ENCODE measurements at places on chromosomes 4 and X. TPM values are rescaled to one million over a fixed set of nuclear protein-coding genes. Genes with fewer than 3 reads are reported as not detected.

DNA sequence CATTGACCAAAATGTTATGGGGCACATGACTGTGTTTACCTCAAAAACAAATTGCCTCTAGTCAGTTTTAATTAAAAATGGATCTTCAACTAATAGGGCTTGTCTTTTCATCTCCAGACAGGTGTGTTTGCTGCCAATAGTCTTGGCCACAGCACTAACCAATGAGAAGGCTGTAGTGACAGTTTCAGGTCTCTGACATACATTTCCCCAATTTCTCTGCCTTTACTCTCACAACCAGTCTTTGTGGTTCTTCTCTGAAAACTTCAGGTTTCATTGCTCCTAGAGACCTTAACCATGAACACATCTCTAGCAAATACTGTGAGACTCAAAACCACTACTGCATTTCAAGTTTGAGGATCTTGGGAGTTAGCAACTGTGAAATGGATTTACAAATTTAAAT is 3.5 kb upstream of the EDNRA start:
- DNase-seq: no peak

- no peak for DNase-seq
Observed at GRCh38 chr4:52657618-52658501, 1.2 kb downstream of the USP46 start.

GRCh38 chrX:42102586-42103282 is 179.4 kb upstream of the CASK start:
- DNase-seq: peak; percentile 42

- no peak for DNase-seq
Observed at GRCh38 chr4:110643096-110643495, 20.2 kb upstream of the PITX2 start.

DNA sequence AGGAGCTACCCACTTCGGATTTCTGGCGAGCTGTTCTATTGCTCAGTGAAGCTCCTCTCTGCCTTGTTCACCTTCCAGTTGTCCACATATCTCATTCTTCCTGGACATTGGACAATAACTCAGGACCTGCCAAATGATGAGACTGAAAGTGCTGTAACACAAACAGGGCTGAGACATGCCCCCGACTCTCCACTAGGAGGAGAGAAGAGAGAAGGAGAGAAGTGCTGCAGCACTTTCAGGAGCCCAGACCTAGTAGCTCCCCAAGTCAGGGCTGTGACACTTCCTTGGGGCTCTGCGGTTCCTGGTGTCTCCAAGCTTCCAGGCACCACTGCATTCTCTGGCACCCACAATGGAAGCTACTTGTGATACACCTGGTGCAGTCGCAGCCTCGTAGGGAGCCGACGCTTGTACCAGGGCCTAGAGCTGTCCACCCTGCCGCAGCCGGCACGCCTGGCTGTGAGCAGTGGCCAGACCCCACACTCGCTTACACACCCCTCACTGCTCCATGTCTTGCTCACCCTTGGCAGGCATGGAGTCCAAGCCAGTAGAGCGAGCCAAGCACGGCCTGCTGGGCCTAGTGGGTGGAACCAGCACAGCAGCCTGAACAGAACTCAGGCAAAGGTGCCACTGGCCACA is 234.9 kb downstream of the TECRL start:
- DNase-seq: no peak

The ACE2 gene
- not detected for total RNA-seq

The ARX gene
- total RNA-seq: not detected

DNA sequence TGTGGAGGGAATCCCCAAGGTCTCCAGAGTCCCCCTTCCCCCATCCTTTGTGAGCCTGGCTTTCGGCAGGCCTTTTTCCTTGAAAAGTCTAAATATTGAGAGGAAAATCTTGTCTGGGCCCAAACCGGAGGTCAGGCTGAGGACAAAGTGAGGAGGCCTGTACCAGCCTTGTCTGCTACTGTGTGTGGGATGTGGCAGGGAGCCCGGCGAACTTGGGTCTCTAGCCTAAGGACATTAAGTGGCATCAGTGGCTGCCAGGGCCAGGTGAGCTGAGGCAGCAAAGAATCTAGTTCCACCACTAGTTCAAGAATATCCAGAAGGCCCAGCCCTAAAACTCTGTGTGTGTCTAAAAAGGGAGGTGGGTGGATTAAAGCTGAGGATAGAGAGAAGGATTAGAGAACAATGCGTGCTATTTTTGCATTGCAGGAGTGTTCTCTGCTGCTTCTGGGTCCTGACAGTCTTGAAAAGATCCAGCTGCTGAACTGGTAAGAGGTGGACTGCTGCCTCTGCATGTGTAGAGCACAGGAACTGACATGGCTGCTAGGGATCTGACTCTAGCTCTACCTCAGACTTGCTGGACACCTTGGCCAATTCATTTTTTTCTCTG is 1.2 kb upstream of the AMER1 start:
- no peak for DNase-seq

DNA sequence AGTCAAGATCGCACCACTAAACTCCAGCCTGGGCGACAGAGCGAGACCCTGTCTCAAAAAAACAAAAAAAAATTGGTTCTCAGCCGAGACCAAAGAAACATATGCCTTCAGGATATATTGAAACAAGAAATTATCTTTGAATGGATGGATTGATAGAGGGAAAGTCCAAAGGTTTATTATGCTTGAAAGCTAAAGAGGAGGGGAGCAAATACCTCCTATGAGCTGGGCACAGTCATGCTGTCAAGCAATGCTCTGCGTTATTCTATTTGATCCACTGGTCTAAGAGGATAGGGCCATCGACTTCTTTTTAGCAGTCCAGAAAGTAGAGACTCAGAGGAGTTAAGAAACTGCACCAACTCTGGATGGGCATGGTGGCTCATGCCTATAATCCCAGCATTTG is 85.9 kb upstream of the SLC34A2 start:
- no peak for DNase-seq

DNA sequence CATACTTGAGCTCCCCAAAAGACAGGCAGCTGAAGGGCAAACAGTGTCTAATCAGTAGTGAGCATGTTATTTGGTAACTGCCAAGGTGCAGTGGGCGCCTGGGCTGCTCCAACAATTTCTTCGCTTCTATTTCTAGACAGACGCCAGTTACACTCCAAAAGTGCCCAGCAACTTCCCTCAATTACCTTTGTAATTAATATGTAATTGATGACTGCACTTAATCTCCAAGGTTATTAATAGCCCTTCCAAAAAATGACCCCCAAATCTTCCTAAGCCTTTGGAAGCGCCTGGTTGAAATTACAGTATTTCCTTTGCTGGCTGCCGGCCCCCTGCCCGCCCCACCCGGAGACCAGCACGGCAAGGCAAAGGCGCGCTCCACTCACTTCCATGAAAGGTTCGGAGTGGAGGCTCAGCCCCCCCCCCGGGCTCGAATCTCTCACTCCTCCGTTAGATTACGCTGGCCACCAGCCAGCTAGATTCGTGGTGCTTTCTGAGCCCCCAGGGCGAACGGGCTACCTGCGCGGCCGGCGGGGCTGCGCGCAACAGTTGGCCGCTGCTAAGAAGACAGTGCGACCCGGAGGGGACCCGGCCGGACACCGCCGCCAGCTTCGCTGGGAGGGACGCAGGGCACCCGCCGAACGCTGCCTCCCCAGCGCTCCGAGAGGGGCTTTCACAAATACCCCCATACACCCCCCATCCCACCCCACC is 1.9 kb downstream of the GPC4 start:
- no peak for DNase-seq

The KANTR gene
- 4.4 TPM for total RNA-seq

GRCh38 chr4:152591396-152591795 is 55.5 kb upstream of the FBXW7 start:
- DNase-seq: peak; percentile 44

The CLDN22 gene
- not detected for total RNA-seq

- peak; percentile 59 for DNase-seq
Observed at GRCh38 chrX:9835585-9836210, 49.5 kb downstream of the SHROOM2 start.
